Neuronal stem cell (in vitro differentiated cells): ENCODE measurements at places on chromosomes 2 and 18.
A peak's percentile ranks its signal among the peaks of the same experiment; 100 is the strongest.

DNA sequence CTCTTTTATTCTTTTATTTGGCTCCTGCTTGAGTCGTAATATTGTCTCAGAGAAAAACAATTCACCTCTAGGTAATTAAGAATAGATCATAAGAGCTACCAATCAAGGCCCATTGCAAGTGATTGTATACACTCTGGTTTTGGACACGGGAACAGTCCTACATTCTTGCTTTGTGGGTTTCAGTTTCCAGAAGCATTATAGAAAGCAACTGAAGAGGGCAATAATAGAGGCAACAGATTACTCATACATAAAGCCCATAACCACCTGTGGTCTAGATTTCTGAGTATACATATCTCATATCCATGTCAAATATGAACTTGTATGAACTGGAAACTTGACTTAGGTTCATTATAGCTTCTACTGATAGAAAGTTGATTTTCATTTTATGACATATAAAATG is 65.4 kb downstream of the DIS3L2 start:
- DNase-seq, result no peak

DNA sequence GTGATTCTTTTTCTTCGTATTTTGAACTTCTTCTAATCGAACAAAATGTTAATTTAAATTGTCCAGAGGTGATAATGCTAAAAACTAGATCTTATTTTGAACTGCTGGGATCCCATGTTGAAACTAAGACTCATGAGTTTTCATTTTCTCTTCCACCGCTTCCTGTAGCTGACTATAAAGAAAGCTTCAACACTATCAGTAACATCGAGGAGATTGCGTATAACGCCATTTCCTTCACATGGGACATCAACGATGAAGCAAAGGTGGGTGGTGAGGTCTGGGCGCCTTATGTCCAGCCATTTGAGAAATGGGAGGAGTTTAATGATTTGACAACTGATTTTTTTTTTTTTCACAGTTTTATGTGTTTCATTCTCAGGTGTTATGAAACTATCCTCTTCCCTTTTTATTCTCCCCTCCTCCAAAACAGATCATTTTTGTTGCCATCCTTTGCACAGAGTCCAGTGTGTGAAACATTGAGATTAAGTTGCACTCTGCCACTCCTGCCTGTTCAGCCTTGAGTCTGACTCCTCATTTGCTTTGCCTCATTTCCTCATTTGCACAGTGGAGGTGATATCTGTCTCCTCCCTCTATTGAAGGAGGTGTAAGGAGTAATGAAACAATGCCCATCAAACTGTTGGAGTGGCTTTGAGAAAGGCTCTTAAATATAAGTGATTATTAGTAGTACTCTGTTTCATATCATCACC is 13.8 kb downstream of the GRHL1 start:
- DNase-seq, result no peak

DNA sequence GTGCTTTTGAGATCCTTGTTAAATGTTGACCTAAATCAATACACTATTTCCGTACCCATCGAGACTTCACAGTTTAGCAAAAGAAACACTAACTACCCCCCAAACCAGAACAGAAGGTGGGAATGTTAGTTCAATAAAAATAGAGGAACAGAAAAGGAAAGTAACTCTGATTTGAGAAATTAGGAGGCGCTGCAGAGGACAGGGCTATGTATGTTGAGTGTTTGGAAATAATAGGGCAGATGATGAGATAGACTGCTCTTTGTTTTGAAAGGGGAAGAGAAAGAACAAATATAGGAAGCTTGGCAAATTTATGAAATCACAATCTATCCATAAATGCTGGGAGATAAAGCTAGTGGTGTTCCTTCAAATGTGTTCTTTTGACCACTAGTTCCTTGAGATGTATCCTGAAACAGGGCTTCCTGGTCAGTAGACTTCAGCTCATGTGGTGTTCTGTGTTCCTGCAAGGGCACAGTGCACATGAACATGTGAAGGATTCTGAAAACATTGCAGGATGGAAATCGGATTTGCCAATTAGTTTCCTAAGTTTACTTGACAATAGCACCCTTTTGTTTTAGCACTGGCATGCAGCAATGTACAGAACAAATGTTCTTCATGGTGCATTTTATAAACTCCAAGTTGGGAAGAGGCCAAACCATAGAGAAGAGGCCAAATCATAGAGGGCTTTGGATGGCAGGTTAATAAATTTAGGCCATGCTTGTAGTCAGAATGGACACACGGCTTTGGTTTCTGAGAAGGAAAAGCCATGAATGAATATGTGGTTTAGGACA is 39.8 kb downstream of the RHBDD1 start:
- DNase-seq, result no peak

DNA sequence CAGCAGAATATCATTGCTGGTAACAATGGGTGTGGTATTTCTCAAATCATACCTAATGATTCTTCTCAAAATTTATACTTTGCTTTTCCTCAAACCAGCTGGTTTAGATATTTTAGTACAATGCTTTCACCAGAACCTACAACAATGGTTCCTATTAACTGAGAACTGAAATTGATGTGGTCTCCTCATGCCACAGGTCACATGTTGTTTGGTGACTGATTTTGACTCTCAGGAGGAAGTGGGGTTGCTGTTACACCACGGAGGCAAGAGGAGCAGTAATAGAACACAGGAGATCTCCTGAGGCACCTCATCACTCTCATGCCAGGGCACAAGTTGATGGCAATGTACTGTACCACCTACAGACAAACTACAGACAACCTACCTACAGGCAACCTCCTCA is 3.0 kb upstream of the CEP68 start:
- DNase-seq, result no peak

DNA sequence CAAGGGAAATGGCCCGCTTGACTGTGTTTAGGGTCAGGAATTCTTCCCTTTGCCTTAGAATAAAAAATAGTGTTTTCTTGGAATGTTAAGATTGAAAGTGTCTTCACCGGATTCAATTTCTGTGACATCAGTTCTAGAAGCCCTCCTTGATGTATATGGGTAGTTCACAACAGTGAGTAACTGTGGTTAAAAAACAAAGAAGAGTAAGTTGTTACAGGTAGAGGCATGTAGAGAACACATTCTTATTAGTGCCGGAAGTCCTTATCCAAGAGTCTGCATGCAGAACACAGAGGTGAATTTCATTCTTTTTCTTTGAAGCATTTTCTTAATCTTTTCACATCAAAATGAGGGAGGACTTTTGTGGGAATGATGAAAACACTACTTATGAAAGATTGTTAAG is 105.5 kb downstream of the FMNL2 start:
- DNase-seq, result no peak

DNA sequence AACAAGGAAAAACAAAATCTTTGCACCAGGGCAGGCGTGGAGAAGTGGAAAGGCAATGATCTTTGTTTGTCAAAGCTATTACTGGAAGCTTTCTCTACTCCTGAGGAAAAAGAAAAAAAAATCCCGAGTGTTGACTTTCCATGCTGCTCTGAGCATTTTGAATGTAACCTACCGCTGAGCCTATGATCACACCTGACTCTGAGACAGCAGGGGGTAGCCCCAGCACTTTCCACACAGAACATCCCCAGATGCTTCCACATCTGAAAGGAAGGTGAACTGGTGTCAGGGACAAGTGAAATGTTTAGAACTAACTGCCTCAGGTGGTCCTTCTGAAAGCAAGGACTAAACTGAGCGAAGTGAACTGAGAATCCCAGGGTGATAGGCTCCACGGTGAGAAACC is 1315.1 kb upstream of the DDX18 start:
- DNase-seq, result no peak

DNA sequence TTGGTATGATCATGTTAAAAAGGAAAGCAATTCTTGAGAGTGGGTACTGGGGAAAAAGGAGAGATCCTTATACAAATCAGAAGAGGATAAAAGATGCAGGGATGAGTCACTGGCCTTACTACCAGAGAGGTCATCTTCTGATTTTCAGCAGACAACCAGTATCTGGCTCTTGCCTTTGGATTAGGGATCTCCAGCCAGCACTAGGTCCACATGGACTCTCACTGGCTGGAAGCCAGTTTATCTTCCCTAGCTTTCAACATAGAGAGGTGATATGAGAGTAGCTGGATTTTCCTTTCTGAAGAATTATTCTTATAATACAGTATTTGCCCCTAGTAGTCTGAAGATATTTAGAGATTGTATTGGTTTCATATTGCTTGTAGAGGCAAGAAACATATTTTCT is 30.2 kb downstream of the CERKL start:
- DNase-seq, result no peak

DNA sequence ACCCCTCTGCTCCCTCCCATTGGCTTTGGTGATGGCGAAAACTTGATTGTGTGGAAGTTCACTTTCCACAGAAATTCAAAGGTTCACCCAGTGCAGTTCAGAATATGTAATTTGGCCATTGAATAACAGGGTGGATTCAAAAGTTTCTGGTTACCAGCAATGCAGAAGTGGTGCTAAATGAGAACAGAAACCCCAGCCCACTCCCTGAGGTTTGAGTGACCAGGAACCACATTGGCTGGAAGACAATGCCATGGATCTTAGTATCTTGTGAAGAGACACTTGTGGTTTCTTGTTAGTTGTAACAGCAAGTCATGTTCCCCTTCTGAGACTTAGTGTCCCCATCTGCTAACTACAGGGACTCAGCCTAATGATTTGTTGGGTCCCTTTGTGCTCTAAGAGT is 49.8 kb downstream of the QPCT start:
- no peak for DNase-seq

GRCh38 chr2:18378020-18378653 is 182.3 kb downstream of the RDH14 start:
- peak; percentile 56 for DNase-seq

DNA sequence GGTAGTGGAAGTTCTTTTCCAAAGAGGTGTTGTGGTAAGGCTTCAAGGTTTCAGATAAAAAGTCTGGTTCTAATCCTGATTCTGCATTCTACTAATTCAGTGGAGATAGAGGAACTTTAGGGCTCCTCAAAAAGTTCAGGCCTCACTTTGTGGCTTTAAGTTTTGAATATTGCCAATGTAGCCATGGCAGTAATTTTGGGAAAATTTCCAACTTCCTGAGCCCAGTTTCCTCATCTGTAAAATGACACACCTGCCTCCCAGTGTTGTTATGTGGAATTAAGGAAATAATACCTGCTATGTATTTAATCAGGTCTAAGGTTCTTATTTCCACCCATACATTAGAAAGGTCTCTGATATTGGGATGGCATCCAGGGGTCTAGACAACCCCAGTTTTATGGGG is 147.6 kb upstream of the ITGA6 start:
- no peak for DNase-seq

DNA sequence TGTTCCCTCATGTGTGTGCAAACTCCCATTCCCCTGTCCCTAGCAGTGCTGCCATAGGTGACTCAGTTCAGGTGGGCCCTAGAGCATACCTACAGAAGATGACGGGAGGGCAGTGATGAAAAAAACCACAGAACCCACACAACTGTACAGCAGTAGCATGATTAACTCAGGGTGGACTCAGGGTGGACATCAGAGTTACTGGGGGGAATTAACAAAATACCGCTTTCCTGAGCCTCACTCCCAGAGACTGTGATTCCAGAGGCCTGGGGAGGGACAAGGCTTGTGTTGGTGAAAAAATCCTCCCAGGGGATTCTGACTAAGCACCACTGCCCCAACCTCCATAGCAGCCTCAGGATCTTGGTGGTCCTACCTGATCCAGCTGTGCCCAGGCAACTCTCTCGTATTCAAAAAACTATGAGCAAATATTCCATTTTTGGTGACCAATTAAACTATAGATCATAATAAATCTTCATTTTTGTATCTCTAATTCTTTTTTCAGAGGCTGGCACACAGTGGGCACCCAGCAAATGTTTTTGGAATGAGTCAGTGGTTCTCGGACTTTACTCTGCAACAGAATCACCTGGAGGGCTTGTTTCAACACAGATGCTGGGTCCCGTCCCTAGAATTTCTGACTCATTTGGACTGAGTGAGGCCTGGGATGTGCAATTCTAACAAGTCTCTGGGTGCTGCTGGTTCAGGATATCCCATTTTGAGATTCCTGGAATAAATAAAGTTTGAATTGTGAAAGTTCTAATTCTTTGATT is 84.1 kb upstream of the NABP1 start:
- no peak for DNase-seq

- no peak for DNase-seq
Observed at GRCh38 chr2:236257136-236257535, 7.1 kb downstream of the ASB18 start.

DNA sequence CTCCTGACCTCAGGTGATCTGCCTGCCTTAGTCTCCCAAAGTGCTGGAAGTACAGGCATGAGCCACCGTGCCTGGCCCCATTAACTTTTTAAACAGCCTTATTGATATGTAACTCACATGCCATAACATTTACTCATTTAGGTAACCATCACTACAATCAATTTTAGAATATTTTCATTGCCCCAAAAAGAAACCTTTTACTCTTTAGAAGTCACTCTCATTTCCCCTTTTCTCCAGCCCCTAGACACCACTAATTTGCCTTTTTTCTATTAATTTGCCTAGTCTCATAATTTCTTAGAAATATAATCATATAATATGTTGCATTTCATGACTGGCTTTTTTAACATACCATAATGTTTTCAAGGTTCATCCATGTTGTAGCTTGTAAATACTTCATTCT is 57.2 kb upstream of the TACR1 start:
- DNase-seq, result no peak

- DNase-seq, result peak; percentile 47
Observed at GRCh38 chr18:3180325-3180724, 39.4 kb downstream of the MYOM1 start.

DNA sequence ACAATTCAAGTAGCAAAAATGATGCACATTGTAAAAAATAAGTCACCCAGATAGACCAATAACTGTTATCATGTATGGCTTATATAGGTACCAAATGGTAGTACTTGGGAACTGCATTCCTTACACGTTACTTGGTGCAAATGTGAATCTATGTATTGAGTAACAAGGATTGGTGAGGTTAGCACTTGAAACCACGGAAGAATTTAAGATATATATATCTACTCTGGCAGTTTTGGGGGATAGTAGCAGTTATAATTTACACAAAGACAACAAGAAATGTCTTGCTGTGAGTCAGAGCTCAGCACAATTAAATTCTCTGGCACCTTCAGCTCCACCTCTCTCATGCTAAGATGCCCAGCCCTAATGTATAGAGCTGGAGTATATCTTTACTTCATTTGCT is 359.4 kb upstream of the RAB12 start:
- no peak for DNase-seq

DNA sequence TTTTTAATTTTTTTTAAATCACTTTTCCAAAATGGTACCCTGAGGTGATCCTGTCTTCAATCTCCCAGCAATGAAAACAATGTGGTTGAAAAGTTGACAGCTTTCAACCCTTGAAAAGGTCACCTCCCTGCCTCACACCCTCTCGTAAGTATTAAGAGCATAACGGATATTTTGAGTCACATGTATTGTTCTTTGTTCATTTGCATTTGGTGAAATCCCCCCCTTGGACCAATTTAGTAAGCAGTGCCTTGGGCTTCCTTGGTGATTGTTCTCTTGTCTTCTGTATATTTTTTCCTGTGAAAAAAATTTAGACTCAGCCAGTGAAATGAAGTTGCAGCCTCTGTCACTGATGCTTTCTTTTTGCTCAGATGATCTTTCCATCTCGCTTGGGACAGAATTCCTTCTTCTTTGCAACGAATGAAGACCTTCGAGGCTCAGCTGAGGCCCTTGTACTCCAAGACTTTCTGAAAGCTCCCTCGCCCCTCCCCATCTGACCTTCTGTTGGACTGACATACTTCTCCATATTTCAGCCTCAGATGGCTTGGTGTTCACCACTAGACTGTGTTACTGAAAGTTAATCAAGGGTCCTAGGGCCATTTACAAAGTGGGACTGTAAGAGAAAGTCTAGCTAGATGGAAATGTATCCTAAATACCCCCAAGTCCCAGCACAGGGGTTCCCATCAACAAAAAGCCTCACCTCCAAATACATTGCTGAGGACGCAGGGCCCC is 158.4 kb downstream of the BCL2 start:
- DNase-seq, result no peak

- no peak for DNase-seq
Observed at GRCh38 chr2:35873921-35874320, 481.7 kb upstream of the CRIM1 start.

- no peak for DNase-seq
Observed at GRCh38 chr18:66895631-66896030, 291.7 kb upstream of the CDH19 start.
